Hematopoietic multipotent progenitor cell treated with erythropoietin and hydrocortisone succinate and interleukin-3 and kit ligand, for 15 days (in vitro differentiated cells): ENCODE measurements at places on chromosomes 3 and 15.

- no peak for DNase-seq
Measured at GRCh38 chr15:99709243-99709986, 23.8 kb downstream of the LYSMD4 start.

- no peak for DNase-seq
Measured at GRCh38 chr3:176867681-176868663, 329.3 kb downstream of the TBL1XR1 start.

GRCh38 chr3:159538507-159538906 is 450.1 kb upstream of the IL12A start:
- no peak for DNase-seq

DNA sequence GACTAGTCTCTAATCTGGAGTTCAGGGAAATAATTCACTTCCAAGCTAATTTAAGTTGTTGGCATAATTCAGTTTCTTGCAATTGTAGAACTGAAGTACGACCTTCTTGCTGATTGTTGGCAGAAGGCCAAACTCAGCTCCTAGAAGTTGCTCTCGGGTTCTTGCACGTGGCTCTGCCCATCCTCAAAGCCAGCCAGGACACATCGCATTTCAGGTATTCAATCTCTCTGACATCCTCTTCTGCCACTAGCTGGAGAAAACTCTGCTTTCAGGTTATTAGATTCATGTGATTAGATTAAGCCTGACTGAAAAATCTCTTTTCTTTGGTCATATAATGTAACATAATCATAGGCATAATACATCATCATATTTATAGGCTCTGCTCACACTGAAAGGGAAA is 362.0 kb downstream of the ZPLD1 start:
- DNase-seq: no peak

DNA sequence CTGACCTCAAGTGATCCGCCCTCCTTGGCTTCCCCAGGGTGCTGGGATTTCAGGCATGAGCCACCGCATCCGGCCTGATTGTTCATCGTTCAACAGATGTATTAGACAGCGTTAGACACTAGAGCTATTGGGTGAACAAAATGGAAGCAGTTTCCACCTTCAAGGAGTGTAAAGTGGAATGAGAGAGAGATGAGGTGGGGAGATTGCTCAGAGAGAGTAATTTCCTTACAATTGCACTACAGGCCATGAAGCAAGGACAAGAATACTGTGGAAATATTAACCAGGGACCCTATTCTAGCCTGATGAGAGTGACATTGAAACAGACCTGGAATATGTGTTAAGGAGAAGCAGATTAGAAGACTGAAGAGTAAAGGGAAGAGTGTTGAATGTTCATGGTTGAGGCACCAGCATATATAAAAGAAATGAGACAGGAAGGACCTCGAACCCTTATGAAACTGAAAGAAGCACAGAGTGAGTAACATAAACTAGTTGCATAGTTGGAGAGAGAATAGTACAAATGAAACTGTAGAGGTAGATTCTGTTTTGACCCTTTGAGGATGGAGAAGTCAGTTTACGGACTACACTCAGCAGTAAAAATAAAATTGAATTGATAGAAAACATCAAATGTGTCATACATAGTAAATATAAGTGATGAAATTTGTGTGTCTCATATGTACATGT is 7.2 kb downstream of the RTF1 start:
- no peak for DNase-seq

DNA sequence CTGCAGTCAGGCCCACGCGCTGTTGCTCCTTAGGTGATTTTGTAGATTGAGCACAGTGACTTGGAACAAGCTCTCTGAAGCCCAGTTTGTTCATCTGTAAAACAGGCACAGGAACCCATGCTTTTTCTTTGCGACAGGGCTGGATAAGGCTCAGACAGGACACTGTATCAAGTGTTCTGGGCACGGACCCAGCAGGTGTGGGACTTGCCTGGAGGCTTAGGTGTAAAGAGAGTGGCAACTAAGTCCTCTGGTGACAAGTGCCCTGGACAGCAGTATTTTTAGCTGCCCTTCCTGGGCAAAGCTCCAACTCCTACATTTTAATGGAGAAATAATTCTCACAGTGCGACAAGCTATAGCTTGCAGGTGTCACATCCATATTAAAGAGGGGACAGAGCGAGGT is 32.2 kb downstream of the CD276 start:
- DNase-seq: no peak

- no peak for DNase-seq
Measured at GRCh38 chr15:61640756-61641155, 411.7 kb upstream of the RORA start.

DNA sequence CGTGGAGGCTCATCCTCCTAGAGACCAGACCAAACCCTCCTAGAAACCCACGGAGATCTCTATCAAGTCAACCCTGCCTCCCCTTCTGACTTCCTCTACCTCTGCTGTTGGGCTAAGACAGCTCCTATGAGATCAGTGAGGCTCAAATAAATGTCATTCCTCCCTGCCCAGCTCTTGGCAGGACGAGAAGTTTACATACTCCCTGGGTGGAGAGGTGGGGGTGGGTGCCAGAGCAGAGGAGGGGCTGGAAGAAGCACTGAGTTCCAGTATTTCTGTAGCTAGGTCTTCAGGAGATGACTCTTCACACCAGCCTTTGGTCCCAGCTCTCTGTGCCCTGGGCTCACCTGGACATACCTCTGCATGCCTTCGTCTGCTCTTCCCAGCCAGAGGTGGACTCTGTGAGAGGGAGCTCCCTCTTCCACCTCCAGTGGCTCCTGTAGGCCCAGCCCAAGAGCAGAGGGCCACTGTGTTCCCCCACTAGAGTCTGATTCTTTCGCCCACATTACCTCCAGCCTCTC is 42.4 kb upstream of the TLE3 start:
- no peak for DNase-seq

- DNase-seq: no peak
Measured at GRCh38 chr3:157248590-157249422, 88.9 kb upstream of the CCNL1 start.

DNA sequence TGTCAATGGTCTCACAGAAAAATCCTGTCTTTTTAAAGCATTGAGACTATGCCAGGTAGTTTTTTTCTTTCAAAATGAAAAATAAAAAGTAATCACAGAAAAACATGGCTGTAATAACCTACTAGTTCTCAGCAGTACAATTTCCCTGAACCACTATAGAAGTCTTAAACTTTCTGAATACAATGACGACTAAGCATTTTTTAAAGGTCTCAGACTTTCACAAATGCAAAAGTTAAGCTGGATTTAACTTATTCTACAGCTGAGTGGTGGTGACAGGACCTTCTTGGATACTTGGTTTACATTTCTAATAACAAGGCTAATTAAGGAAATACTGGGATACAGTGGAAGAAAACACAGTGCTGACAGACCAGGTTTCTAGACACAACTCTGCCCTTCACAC is 81.8 kb downstream of the CBLB start:
- DNase-seq: no peak

DNA sequence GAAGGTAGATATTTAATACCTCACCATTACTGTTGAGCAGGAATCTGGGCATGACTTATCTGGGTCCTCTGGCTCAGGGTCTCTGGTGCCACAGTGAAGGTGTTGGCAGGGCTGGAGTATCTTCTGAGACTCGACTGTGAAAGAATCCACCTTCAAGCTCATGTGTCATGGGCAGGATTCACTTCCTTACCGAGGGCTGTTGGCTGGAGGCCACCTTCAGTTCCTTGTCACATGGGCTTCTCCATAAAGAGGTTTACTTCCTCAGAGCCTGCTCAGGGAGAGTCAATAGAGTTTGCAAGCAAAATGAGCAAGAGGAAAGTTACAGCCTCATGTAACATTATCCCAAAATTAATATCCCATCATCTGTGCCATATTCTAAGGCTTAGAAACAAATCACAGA is 459.5 kb downstream of the NR2F2 start:
- DNase-seq: no peak
